NCI-H1436 (cell line): ENCODE measurements at places on chromosomes 1 and 21.

DNA sequence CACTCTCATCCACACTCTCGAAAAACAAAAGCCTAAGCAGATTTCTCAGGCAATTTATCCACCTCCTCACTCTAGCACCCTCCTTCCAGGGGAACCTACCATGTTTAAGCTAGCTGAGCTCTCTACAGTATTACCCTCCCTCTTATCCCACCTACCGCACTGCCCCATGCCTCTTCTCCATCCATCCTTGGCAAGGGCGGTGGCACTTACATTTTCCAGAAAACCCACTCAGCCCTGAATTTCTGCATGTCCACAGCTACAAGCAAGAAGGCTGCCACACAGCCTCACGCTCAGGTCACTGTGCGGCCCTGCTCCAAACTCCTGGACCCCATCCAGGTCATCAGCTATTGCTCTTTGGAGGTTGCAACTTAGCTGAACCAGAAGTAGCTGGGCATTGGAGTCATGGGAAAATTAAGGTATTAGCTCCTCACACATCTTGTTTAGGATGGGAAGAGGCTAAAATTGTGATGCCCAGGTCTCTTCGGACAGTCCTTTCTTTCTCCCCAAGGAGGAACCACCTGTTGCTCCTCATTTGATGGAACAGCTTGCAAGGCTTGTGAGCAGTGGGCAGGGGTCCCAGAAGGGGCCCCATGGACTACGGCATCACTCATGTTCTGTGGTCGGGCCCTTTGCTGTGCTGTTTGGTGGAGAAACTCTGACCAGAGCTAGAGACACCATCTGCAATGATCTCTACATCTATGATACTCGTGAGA, 1.1 kb downstream of the KLHDC9 start:
- DNase-seq = no peak

DNA sequence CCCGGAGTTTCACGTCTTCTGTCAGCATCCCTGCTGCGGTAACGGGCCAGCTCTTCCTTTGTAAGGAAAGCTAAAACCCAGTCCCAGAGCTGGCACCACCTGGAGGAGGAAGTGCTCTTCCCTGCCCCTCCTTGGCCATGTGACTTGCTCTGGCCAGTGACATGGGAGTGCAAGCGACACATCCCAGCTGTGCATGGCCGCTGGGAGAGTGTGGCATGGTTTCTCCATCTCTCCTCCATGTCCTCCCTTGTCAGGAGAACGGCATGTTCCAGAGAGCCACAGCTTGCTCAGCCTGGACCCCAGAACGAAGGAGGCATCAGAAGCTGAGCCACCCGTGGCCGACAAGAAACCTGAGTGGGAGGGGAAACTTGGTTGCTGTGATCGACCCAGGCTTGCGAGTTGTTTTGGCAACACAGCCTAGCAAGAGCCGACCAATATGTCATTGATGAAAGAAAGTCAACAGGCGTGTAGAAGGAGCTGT, 2.7 kb upstream of the PRXL2B start:
- no peak for DNase-seq

DNA sequence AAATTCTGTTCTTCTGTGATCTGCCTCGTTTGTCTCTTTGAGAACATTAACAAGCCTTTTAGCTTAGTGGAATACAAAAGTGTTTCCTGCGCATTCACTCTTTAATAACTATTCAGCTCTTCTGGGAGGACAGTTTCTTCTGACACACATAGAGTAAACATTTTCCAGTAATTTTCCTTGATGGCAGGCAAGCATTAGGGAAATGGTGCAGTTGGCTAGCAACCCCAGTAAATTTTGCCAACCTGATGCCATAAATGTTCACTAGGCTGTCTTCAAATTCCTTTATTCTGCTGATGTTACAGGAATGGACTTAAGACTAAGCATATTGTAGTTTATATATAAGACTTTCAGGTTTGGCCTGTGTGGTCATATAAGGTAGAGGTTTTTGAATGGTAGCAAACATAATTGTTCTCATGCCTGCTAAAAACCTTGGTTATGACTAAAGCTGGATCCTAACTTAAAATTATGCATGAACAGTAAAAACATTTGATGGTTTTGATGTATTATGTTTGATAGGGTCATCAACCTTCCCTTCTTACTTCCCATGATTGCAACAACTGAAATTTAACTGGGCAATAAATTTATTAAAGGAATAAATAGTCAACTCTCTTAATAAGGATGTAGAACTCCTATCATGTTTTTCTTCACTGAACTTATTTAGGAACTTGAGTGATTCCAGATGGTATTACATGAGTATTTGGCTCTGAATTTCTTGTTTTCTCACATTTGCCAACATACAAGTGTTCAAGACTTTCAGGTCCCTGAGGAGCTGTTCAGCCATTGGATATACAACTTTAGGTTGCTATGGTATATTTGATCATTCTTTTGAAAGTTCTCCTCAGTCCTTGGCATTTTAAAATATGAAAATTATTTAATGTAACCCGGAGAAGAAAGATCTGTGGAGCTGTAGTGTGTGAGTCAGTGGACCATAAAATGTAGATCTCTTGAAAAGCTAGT, 223.4 kb downstream of the FMN2 start:
- DNase-seq = no peak

DNA sequence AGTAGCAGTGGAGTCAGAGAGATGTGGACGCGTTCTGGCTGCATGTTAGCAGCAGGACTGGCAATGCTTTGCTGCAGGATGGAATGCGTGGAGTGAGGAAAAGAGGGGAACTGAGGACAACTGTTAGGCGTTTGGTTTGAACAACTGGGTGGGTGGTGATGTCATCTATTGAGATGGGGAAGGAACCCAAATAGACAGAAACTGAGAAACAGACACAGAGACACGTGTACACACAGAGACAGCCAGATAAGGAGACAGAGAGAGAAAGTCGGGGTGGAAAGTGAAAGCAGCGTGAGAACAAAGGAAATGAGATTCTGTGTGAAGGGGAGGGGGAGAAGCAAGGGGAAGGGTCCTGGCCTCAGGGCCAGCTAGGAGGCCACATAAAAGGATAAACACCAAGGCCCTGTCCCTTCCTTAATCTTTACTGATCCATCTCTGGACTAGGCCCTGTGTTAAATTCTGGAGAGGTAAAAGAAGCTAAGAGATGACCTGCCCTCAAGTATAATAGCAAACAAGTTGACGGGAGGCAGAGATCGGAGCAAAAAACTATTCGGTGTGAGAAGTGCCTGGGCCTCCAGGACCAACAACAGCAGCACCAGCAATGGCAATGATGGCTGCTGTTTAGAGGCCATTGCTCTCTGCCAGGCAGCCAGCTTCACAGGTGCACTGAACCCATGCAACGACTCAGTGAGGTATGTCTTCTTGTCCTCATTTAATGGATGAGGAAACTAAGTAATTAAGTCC, 31.6 kb downstream of the VWA5B1 start:
- no peak for DNase-seq

GRCh38 chr1:39615086-39615673, 24.3 kb downstream of the HEYL start:
- peak; percentile 63 for DNase-seq

- no peak for DNase-seq
These were observed 20.2 kb upstream of the WNT4 start for GRCh38 chr1:22163137-22163536.

DNA sequence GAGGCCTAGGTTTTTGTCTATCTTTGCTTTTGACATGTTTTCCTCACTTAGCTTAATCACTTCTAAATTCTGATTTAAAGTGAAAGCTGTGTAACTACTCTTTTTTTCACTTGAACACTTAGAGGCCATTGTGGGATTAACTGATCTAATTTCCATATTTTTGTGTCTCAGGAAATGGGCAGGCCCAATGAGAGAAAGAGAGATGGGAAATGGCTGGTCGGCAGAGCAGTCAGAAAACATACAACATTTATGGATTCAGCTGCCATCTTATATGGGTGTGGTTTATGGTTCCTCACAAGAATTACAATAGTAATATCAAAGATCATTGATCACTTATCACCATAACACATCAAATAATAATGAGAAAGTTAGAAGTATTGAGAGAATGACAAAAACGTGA, 320.8 kb downstream of the PTPRC start:
- DNase-seq = no peak

- no peak for DNase-seq
These were observed 2.3 kb downstream of the ATP1A1 start for GRCh38 chr1:116375148-116375886.

DNA sequence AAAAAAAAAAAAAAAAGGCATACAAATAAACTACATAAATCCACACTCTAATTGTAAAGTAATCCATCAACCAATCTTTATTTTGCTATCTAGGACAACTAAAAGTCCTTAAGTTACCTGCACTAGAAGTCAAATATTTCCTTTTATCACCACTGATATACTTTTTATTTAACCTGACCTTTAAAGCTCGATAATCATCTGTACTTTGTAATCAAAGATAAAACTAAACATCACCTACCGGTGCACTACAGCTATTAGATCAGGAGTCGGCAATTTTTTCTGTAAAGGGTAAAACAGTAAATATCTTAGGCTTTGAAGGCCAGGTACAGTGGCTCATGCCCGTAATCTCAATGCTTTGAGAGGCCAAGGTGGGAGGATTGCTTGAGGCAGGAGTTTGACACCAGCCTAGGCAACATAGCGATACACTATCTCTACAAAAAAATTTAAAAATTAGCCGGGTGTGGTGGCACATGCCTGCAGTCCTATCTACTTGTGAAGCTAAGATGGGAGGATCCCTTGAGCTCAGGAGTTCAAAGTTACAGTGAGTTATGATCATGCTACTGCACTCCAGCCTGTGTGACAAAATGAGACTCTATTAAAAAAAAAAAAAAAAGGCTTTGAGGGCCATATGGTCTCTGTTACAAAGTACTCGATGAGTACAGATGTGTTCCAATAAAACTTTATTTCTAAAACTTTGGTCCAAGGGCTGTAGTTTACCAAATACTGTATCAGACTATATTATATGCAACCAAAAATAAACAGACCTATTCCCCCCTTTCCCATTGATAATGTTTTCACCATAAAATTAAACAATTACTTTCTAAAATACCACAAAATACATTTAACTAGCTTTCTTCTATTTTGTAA, 47.1 kb downstream of the TESK2 start:
- no peak for DNase-seq

- no peak for DNase-seq
These were observed 719 bp downstream of the EYA3 start for GRCh38 chr1:28087614-28088167.

DNA sequence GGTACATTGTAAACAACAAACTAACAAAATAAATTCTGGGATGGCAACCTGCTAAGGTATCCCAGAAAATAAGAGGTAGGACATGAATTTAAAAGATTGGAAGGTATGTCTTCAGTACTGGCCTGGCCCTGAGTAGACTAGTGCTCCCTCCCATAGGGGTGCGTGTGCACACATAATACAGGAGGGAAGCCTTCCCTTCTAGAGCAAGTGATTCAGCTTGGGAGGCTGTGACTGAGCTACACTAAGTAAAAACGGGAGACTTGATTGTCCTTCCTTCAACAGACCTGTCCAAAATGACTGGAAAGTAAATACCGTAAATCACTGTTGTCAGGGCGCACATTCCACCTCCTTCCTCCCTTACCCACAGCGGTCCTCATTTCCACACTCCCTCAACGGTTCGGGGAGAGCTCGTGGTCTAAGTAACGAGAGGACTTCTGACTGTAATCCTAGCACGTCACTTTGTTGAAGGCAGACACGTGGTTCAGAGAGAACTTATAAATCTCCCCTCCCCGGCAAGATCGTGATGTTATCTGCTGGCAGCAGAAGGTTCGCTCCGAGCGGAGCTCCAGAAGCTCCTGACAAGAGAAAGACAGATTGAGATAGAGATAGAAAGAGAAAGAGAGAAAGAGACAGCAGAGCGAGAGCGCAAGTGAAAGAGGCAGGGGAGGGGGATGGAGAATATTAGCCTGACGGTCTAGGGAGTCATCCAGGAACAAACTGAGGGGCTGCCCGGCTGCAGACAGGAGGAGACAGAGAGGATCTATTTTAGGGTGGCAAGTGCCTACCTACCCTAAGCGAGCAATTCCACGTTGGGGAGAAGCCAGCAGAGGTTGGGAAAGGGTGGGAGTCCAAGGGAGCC, at the start of gene TGFB2:
Gene TGFB2 (plus strand): TSS at position 523 of the 859 bp plus-strand sequence. CDS start 1,366 bp downstream, outside the sequence.
- peak; percentile 22 for DNase-seq

DNA sequence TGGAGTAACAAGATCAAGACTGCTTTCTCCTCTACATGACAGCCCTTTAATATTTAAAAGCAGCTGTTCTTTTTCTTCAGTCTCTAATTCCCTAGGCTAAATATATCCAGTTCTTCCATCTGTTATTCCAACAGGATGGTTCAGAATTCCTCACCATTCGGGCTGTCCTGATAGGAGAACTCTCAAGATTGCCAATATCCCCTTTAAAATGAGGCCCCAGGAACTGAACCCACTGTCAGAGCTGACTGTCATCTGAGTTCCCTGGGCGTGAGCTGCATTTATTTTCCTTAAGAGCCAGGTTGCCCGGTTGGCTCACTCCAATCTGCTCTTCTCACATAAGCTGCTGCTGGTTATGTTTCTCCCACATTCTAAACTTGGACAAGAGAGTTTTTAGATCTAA, 177.6 kb downstream of the MIS18A start:
- no peak for DNase-seq

- DNase-seq = no peak
These were observed 6.3 kb downstream of the ATF6 start for GRCh38 chr1:161772397-161772796.

DNA sequence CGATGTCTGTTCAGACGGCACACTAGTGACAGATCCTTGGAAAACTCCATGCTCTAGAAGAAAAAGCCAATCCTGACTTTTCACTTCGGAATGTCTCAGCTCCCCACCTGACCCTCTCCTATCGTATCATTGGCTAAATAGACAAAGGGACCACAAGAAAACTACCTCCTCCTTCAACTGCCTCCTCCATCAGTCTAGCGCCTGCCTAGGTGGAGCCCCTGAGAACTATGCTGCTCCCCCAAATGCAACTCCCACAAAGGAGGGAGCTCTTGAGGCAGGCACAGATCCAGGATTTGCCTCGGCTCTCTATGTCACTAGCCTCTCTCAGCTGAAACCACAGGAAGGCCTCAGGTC, 148.4 kb downstream of the TOMM20 start:
- no peak for DNase-seq

GRCh38 chr21:31255036-31255435, 89.0 kb downstream of the TIAM1 start:
- DNase-seq = no peak
